Stimulated activated CD4-positive, alpha-beta T cell treated with anti-CD3 and anti-CD28 coated beads, Interleukin-12 subunit alpha, Interleukin-12 subunit beta, amount 100 ng/mL, for 24 hours (primary cell): ENCODE measurements at places on chromosomes 6 and 20.

DNA sequence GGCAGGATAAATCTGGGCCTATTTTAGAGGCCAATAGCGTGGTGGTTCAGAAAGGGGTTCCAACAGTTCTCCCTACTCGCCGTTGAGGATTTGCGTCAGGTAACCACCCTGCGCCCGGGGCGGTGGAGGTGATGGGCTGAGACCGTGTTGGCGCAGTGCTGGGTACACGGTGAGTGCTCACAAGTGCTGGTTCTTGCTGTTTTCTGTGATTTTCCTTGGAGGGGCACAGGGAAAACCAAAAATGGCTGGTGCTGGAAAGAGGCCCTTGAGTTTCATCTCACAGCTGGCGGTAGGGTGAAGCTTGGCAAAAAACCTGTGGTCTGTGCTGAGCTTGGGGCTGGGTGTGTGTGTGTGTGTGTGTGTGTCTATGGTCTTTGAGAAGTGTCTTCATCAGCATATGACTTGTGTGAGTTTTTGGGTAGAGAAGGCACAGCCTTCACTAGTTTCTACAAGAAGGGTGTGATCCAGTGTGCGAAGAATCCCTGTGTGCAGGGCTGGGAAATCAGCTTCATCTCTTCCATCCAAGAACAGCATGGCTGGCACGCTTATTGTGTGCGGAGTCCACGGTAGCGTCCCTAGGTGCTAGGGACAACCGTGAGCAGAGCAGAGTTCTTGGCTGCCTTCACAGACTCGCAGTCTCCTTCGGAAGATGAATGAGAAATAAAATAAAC lies 35.3 kb upstream of the SCRT2 start:
- DNase-seq = no peak

GRCh38 chr6:1436334-1437306 lies 47.2 kb downstream of the FOXF2 start:
- DNase-seq = no peak

DNA sequence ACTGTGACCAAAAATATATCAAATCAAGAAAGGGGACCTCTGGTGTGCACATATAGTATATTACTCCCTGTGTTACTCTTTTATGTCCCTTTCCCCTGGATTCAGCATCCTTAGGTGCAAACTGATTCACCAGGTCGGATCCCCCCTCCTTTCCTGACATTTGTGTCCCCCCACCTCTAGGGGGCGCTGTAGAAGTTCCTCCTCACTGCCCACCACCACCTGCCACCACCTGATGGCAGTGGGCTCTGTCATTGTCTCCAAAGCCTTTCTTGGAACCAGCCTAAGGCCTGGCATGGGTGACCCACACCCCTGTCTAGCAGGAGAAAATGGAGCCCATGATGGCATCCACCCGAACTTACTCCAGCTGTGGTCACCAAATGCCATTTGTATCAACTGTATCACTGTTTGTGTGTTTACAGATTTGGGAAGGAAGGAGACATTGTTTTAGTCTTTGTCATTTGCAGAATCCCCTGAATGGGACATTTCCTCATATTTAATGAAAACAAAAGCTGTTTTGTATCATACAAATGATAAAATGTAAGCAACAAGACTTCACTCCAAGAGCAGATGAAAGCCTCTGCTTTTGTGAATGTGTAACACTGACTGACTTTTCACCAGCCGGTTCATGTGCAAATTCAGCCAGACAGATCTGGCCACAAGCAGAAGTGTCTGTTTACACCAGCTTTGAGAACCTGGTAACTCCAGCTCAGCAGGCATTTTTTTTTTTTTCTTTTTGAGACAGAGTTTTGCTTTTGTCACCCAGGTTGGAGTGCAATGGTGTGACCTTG lies 66.2 kb downstream of the ARMC2 start:
- DNase-seq = peak; percentile 12

- no peak for DNase-seq
Measured at GRCh38 chr6:16414205-16414604, 175.8 kb downstream of the GMPR start.

DNA sequence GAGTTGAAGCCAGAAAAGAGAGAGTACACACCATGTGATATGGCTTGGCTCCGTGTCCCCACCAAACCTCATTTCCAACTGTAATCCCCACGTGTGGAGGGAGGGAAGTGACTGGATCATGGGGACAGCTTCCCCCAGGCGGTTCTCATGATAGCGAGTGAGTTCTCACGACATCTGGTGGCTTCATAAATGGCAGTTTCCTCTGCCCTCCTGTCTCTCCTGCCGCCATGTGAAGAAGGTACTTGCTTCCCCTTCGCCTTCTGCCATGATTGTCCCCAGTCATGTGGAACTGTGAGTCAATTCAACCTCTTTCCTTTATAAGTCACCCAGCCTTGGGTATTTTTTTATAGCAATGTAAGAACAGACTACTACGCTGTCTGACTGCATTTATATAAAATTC lies 40.3 kb downstream of the TAF4 start:
- no peak for DNase-seq

GRCh38 chr20:1938464-1939269 lies 43.5 kb downstream of the SIRPA start:
- DNase-seq = no peak

DNA sequence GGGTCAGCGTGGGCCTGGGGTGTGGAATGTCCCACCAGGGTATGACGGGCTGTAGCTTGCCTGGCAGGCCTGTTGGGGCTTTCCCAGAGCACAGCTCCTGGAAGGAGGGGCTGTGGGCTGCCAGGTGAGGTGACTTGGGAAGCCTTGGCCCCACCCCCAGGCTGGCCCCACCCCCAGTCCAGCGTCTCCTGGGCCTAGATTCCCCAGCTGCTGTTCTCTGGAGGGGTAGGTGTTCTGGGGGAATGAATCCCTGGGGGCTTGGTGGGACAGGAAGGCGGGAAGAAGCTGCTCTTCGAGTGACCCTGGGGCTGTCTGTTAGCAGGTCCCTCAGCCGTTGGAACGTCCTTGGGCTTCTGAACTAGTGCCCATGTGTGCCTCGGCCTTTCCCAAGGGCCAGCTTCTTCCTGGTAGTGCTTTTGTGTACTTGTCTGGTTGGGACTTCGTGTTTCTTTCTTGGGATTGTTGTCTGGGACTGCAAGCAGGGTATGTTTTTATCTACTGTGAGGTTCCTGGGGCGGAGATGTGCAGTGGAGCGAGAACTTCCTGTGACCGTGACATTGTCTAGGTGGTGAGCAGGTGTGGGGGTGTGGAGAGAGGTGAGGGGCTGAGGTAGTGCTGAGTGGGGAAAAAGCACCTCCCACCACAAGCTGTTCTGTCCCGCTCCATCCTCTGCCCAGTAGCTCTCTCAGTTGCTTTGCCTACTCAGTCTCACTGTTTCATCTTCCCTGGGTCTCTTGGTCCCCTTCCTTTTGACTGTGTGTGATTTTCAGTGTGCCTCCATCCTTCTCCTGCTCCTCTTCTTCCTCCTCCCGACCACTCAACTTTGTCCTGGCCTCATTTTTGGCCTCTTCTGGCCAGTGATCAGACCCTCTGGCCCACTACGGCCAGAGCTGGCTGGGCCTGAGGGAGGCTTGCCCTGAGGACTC lies 1.3 kb upstream of the DDR1 start:
- no peak for DNase-seq

DNA sequence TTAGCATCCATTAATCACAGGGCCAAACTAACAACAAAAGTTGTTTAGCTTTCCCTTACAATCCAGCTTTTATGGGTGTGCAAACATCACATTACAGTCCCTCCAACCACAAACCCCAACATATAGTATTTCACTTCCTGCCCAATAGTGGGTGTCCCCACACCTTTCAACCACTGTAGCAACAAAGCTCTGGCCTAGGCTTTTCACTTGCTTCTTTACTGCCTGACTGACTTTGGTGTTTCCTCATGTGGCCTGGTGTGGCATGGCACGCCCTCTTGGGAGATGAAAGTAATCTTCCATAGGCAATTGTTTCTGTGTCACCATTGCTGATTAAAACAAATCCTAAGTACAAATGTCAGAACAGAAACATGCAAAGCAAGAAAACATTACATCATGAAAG lies 46.3 kb downstream of the MCM8 start:
- no peak for DNase-seq
